ENCODE measurements at places on chromosomes 13 and 19.

GRCh38 chr13:94994506-94994905, 282.2 kb upstream of the SOX21 start:
- no peak for DNase-seq

- no peak for DNase-seq
Observed at GRCh38 chr13:55410398-55411330, 1730.1 kb upstream of the PRR20A start.

DNA sequence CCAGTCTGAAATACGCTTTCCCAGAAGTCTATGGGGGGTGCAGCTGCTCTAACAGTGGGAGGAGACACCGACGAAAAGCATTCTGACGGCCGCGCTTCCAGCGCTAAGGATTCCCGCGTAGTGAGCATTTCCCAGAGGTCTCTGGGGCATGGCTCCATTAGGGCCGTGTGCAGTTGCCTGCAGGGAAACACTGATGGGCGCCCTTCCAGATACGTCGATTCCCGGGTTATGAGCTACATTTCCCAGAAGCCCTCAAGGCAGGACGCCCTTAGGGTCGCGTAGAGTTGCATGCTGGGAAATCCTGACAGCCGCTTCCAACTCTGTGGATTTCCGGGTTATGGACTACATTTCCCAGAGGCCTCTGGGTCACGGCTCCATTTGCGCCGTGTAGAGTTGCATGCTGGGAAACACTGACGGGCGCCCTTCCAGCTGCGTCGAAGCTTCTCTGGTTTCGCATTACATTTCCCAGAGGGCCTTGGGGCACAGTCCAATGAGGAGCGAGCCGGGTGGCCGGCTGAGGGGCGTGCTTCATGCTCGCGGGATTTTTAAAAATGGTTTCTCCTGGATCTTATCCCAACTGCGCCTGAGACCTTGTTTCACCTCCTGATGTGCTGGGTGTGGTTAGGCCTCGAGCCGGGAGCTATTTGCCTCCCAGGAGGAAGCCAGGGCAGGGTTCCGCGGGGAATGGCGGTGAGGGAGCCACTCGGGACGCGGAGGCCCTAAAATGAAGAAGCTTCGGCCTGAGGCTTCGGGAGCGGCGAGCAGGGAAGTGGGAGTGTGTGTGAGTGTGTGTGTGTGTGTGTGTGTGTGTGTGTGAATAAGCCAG, 17.2 kb upstream of the ZNF331 start:
- DNase-seq = peak; percentile 98

DNA sequence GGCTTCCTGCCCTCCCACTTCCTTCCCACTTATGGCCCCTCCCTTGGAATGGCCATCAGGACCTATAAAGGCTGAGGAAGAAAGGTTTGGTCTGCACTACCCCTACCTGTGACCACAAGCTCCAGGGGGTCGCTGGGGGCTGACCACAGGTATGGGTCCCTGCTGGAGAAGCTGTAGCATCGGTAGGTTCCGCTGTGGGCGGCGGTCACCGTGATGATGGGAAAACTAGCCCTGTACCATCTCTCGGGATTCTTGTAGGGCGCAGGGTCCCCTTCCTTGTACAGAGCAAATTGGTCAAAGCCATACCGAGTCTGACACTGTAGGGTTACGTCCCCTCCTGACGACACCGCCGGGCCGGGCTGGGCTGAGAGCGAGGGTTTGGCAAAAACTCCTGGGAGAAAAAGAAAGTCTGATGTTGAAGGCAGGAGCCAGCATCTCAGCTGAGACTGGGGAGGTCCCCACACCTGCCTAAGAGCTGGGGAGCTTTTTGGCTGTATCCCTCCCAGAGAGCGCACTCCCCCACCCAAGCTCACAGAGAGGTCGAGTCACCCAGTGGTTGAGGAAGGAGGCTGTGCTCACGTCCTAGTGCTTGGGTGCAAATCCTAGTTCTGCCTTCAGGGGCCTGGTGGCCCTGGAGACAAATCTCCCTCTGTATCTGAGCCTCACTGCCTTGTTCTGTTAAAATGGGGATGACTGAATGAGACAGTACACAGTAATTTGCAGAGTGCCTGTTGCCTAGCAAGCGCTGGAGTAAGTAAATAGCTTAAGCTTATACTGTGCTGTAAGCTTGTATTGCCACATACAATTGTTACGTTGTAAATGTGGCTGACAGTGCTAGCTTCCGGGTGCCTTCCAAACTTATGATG, 10.4 kb downstream of the GP6 start:
- DNase-seq = no peak

DNA sequence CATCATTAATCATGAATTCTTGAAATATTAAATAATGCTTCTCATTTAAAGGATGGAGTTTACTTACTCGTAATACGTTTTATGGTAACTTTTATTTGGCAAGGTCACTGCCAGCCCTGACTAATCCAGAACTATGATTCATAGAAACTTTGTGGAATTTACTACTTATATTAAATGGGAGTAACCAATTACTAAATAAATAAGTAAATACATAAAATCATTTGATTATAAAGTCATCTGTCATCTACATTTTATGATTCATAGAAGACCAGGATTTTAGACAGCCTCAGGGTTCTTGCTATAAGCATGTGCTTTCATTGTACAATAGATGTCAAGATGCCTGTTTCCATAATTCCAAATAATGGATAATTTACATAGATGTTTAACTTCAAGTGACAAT, 611.1 kb downstream of the TBC1D4 start:
- DNase-seq = no peak

- peak; percentile 6 for DNase-seq
Observed at GRCh38 chr19:7004313-7004931, 16.8 kb downstream of the MBD3L2B start.

DNA sequence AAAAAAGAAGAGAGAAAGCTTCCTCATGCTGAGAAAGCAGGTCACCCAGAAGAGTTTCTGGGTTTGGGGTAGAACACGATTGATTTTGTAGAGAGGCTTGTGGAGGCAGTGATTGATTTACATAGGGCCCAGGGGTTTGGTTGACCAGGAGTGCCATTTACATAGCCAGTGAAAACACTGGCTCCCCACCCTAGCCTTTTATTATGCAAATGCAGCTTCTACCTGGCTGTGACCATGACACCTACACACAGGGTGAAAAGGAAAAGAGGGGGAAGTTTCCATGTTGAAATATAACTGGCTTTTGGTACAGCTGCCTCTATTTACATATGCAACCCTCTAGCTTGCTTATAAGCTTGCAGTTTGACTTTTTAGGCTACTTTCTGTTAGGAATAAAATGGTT, 62.0 kb downstream of the ZNF100 start:
- no peak for DNase-seq

DNA sequence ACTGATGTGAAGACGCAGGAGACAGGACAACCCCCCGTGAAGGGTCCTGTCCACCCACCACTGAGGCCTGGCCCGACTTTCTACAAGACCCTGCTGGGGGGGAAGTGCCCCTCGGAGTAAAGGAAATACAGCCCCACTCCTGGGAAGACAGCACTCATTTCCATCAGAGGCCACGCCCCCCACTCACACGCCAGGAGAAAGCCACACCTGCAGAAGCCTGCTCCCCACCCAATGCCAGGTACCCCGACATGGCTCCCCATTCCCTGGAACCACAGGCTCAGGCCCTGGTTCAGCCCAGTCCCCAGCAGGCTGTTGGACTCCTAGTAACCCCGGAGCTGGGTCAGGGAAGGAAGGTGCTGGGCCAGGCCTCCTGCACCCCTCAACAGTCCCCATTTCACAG, 10.9 kb upstream of the ATP8B3 start:
- DNase-seq = no peak

DNA sequence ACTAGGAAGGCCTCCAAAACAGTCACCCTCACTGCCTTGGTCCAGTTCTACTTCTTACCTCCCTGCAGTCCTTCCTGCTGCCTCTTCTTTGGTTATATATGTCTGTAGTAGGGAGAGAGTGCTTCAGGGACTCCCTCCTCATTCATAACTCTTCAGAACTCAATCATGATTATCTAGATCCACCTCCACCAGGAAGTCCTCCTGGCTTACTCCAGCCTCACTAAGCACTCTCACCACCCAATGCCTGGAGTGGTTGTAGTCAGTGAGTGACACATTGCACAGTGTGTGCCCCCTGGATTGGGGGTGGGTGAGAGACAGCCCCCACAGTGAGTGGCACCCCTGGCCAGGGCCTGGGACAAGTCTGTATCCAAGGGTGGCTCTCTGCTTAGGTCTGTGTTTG, 10.0 kb upstream of the FOSB start:
- DNase-seq = no peak

GRCh38 chr13:36046672-36047071, 84.5 kb downstream of the DCLK1 start:
- DNase-seq = no peak

DNA sequence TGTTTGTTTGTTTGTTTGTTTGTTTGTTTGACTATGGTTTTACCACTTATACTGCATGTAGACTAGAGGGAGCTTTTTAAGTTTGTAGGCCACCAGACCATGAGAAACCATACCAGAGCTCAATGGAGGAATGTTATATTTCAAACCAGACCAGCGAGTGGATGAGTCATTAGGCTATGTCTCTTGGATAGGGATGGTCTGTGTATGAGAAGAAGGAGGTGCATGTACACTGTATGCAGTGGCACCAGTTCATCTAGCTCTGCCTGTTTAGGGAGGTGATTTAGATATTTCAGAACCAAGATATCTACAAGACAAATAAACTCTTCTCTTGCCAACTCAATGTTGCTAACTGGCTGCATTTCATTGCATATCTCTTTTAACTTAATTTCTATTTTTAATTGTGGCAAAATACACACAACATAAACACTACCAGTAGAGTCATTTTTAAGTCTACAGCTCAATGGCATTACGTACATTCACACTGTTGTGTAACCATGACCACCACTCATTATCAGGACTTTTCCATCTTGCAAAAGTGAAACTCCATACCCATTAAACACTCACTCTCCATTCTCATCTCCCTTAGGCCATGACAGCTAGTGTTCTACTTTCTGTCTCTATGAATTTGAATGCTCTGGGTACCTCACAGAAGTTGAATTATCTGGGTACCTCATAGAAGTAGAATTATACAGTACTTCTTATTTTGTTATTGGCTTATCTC, 29.2 kb downstream of the SYDE1 start:
- no peak for DNase-seq

DNA sequence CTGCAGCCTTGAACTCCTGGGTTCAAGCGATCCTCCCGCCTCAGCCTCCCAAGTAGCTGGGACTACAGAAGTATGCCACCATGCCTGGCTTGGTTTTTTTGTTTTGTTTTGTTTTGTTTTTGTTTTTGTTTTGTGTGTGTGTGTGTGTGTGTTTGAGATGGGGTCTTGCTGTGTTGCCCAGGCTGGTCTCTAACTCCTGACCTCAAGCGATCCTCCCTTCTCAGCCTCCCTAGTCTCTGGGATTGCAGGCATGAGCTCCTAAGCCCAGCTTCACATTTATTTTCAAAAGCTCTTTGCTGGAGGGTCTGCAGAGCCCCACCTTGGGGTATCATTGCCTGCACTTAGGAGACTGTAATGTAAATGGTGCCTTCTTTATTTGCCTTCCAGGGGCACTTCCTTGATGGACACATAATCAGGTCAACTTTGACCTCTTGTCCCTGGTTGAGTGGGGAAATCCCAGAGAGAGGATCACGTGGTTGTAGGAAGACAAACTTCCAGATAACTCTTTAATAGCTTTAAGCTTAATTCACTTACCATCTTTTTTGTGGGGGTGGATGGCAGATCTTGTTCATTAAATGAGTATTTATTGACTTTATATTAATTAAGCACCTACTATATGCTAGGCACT, 72.9 kb upstream of the NPAS1 start:
- DNase-seq = no peak
